ENCODE measurements at places on chromosomes 5 and 9.

- no peak for DNase-seq
These were observed 542.1 kb downstream of the BNC2 start for GRCh38 chr9:16328349-16328748.

GRCh38 chr5:170330568-170331054 is 33.0 kb upstream of the LCP2 start:
- DNase-seq, result no peak

- no peak for DNase-seq
These were observed 482.0 kb downstream of the DTWD2 start for GRCh38 chr5:118506217-118506852.

DNA sequence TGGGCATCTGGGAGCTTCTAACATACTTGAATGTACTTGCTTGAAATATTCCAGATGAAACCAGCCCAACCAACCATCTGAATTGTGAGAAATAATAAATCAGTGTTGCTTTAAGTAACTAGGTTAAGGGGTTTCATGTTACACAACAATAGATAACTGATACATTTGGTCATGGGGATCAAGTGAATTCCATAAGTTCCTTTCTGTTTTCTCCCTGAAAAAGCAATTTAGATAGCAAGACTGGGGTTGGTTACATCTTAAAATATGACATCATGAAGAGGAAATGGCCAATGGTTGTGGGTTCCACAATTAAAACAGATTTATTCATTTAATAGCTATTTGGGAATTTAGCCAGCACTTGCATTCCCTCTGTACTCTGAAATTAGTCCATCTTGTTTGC is 559.7 kb downstream of the TLR4 start:
- DNase-seq, result no peak

- DNase-seq, result peak; percentile 62
These were observed 7.2 kb downstream of the INSL6 start for GRCh38 chr9:5178126-5178805.

DNA sequence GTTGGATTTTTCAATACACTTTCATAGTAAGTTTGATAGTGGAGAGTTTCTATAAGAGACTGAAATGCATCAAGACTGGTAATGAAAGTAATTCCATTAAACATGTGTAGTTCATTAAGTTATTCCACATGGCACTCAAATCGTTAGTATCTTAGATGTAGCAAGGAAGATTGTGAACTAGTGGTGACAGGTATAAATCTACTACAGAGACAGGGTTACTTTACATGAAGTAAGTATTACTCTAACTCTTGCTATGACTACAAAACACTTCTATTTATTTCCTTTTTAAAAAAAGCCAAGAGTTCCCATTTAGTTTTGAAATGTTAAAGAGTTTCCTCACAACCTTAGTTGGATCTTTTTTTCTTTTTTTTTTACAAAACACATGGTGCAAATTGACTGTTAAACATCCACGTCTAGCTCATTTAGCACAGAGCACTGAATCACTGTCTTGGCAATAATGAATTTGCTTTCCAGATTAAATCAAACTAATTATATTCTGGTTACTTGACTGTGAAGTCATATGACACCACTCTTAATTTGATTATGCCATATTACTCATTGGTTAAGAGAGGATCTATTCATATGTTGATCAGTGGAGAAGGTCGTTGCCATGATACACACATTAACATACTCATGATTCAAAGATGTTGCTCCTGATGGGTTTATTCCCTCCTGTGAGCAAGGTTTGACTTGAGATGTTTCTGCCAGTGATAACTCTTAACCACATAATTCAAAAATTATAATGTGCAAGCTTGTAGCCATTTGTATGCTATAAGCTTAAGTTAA is 644.8 kb downstream of the EFNA5 start:
- no peak for DNase-seq
